ENCODE measurements at places on chromosomes 4 and X.

GRCh38 chr4:10554694-10555093, 97.5 kb upstream of the ZNF518B start:
- DNase-seq: no peak

DNA sequence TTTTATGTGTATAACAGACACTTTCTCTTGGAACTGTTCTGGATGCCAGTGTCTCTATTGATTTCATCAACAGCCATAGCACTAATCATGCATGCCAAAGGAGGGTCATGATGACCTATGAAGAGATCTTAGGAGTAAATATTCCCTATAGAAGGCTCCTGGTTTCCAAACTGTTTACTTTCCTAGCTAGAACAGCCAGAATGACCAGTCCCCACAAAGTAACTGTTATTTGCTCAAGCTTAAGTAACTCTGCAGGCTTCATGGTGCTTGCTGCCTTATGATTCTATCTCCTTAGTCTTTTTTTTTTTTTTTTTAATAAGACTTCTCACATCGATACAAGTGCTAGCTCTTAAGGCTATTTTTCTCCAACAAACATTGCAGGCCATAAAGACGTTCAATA, 12.4 kb downstream of the S100G start:
- no peak for DNase-seq

- no peak for DNase-seq
These were observed 93.9 kb upstream of the GATB start for GRCh38 chr4:151854731-151855130.

- DNase-seq: no peak
These were observed 172.6 kb downstream of the FHIP1A start for GRCh38 chr4:151581570-151581969.

DNA sequence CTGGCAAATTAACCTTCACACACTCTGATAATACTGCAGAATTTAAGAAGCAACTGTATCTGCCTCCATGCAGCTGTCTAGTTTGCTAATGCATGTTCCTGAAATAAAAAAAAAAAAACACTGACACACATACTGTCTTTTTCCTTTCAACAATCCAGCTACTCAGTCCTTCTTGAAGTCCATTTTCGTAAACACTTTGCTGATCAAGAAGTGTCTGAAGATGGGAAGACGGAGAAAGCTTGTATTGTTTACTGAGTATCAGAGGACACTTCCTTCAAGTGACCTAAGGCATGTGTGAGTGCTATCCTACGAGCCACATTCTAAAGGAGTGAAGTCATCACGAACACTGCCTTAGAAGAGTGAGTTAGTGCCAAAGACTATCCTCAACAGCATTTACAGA, 82.6 kb downstream of the LUZP4 start:
- no peak for DNase-seq

GRCh38 chr4:37397505-37397904, 153.0 kb downstream of the NWD2 start:
- no peak for DNase-seq

GRCh38 chr4:72858328-72858727, 211.2 kb downstream of the COX18 start:
- DNase-seq: no peak
